Bone marrow (tissue), 2 donors: ENCODE measurements at places on chromosomes 12 and 14.

DNA sequence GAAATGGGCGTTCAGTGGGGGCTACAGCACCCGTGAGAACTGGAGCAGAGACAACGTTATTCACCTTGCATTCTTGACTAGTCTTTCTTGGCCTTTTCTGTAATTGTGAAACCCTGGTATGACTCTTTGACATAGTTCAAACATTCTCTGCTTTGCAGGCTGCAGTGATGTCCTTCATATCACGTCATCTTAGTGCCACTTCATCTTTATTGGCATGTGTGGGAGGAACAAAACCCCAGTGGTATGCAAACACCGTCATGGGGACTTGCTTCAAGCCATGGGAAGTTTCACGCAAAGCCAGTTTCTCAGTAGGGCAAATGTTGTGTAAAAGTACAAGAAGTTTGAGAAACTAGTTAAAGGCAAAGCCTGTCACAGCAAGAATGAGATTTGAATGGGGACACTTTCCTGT is 20.2 kb upstream of the DUSP16 start:
- no peak for DNase-seq

- no peak for DNase-seq
Observed at GRCh38 chr14:67569011-67569650, 30.9 kb downstream of the PIGH start.

DNA sequence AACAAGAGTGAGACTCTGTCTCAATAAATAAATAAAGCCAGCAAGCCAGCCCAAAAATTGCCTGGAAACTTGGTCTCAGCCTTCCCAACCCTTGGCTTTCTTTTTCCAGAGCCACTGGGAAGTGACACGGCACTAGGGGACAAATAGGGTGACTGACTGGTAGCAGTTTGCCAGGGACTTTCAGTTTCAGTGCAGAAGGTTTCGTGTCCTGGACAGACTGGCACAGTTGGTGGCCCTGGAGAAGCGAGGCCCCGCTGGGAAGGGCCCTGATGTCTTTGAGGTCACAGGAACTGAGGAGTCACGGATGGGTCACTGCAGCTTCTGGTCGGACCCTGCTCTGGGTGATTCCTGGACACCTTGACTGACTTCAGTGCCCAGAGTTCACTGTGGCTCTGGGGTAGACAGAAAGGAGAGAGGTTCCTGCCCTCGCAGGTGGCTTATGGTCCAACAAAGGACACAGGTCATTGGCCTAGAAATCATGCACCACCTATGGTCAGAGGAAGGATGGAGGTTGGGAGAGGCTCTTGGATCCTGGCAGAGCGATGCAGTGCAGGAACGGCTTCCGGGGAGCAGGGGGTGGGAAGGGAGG is 2.7 kb downstream of the LRRC43 start:
- no peak for DNase-seq

GRCh38 chr12:63955831-63956666 is 111.5 kb downstream of the SRGAP1 start:
- DNase-seq, result no peak

- no peak for DNase-seq
Observed at GRCh38 chr12:114190971-114191370, 215.0 kb downstream of the TBX5 start.

DNA sequence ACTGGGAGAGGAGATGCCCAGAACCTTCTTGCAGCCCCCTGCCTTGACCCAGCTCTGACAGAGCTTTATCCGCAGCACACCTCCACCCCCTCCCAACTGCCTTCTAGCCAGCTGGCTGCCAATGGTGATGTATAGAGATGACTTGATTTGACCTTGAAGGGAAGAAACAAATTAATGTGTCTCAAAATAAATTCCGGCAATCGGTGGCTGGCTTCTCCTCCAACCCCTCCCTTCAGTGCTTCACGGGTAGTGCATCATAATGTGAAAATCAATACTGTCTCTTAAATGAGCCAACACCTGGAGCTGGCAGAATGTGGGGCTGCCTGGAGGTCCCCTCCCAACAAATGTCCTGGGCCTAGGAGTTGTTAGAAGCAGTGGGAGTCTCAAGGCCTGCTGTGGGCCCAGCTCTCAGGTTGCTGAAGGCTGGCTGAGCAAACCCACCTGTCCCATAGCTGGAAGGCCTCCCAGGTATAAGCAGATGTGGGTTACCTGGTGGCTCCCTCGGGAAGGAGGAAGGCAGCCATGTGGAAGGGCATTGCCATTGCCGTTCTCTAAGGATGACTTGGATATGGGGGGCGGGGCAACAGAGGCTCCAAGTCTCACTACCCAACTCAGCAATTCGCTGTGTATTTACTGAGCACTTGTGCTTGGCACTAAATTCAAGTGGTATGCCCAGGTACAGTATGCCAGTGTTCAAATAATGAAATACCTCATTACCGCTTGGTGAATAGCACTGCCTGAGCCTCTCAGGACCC is 23.2 kb downstream of the HSPB8 start:
- no peak for DNase-seq

GRCh38 chr14:37553935-37554550 is 41.0 kb downstream of the FOXA1 start:
- DNase-seq, result no peak

GRCh38 chr12:124286414-124286813 is 8.5 kb upstream of the RFLNA start:
- no peak for DNase-seq

DNA sequence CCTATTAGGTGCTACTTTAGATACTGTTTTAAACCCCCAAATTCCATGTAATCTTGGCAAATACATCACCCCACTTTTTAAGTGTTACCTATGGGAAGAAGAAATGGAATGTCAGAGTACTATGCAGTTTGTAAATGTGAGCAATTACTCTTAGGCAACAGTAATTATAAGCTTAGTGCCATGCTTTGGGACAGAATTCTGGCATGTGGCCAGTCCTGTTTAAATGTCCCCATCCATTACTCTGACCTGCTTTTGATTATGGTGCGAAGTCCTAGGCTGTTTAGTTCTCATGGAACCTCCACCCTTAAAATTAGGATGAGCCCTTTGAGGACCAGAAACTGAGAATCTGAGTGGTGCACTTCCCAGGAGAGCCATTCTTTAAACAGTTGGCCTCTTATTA is 321.4 kb upstream of the RGS6 start:
- no peak for DNase-seq

DNA sequence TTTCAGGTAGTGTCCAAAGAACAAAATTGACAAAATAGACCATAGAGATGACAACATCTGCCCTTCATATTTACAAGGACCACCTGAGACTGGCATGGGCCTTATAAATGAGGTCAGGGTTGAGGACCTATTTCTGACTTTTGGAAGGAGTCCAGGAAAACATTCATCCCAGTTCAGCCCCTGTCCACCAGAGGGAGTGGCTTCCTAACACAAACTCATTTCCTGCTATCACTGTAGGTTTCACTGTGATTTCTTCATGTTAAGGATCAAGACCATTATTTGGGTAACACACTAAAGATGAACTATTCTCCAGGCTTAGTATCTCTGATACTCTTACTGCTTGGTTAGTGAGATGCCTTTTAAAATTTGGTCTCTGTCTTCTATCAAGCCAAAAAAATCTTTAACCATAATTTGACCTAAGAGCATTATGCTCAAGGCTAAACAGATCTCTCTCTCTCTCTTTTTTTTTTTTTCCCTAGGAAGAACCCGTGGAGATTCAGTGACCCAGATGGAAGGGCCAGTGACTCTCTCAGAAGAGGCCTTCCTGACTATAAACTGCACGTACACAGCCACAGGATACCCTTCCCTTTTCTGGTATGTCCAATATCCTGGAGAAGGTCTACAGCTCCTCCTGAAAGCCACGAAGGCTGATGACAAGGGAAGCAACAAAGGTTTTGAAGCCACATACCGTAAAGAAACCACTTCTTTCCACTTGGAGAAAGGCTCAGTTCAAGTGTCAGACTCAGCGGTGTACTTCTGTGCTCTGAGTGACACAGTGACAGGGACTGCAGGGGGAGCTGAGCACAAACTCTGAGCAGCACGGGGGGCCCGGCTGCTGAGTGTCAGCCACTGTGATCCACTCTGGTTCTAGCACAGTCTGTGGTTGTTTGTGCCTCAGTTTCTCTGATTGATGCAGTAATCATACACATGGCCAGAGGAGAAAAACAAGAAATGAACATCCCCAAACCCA is 267.6 kb upstream of the OR4E1 start:
- no peak for DNase-seq

GRCh38 chr12:116766746-116767145 is 28.6 kb downstream of the RNFT2 start:
- DNase-seq, result no peak

GRCh38 chr12:92109613-92110012 is 36.0 kb downstream of the BTG1 start:
- DNase-seq, result no peak

- no peak for DNase-seq
Observed at GRCh38 chr12:29415111-29415510, 34.1 kb upstream of the ERGIC2 start.

GRCh38 chr14:96573473-96574100 is 71.4 kb downstream of the PAPOLA start:
- no peak for DNase-seq

- DNase-seq, result no peak
Observed at GRCh38 chr12:64147875-64148274, 74.2 kb downstream of the KICS2 start.

DNA sequence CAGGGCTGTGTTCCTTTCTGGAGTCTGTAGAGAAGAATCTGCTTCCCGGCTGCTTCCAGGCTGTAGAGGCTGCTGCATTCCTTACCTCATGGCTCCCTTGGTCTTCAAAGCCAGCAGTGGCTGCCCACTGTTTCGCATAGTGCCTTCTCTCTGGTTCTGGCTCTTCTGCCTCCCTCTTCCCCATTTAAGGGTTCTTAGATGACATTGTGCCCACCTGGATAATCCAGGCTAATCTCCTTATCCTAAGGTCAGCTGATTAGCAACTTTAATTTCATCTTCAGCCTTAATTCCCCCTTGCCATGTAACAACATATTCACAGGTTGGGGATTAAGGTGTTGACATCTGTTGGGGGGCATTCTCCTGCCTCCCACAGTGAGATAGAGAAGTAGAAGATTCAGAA is 208.6 kb upstream of the TMTC1 start:
- no peak for DNase-seq

DNA sequence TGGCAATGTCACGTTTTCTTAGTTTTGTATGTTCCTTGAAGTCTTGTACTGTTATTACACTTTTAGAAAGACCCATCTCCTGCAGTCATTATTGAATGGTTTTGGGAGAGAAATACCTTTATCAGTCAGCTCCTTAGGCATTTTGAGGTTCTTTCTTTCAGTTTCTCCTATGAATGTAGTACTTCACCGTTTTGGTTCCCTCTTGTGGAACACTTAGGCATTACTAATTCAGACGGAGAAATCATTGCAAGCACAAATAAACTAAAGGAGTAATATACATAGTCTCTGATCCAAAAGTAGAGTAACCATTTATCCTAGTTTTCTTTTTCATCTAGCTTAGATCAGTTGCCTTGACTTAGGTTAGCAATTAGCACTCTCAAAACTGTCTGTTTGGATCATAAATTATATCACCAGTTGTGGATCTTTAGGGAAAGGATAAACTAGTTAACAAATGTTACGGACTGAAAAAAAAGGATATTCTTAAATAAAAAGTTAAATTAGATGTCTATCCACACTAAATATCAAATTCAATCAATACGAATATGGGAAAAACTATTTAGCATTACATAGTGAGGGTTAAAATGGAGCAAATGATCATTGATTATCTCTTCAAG is 1538.3 kb upstream of the SEL1L start:
- no peak for DNase-seq

GRCh38 chr12:20205854-20206253 is 162.5 kb upstream of the PDE3A start:
- DNase-seq, result no peak

- no peak for DNase-seq
Observed at GRCh38 chr12:89062996-89063395, 289.3 kb downstream of the DUSP6 start.

DNA sequence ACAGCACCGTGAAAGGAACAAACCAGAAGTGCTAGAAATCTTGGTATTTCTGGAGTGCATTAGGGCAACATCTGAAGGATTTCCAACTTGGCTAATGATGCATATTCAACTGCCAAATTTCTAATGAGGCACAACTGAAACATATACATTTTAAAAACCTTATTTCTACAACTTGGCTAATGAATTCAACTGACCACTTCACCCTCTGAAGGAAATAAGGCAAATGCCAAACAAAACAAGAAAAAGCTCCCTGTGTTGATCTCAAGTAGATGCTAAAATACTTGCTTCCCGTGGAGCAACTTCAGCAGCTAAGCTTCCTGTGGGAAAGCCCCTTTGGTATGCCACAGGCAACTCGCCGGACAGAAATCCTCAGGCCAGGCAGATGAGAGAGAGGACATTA is 167.1 kb downstream of the TTC7B start:
- no peak for DNase-seq

GRCh38 chr14:68814539-68815297 is 21.9 kb upstream of the ZFP36L1 start:
- DNase-seq, result peak; percentile 44

GRCh38 chr12:64612843-64613242 is 2.5 kb downstream of the RASSF3 start:
- DNase-seq, result no peak

DNA sequence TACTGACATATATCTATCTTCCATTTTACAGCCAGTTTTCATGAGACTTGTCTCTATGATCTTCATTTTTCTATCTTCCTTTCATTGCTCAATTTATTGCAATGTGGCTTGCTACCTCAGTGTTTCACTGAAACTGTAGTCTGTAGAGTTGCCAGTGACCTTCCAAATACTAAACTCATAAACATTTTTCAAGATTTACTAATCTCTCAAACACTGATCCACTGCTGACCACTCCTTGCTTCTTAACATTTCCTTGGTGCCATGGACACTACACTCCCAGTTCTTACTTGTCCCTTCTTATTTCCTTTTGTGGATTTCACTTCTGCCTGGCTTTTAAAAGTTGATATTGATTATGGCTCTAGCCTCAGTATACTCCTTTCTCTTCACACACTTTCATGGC is 95.4 kb upstream of the SLCO1C1 start:
- no peak for DNase-seq

GRCh38 chr12:31641509-31642090 is 17.9 kb upstream of the ETFBKMT start:
- DNase-seq, result no peak
